ENCODE measurements at places on chromosomes 7 and 10. TPM values are rescaled to one million over a fixed set of nuclear protein-coding genes. Genes with fewer than 3 reads are reported as not detected.

DNA sequence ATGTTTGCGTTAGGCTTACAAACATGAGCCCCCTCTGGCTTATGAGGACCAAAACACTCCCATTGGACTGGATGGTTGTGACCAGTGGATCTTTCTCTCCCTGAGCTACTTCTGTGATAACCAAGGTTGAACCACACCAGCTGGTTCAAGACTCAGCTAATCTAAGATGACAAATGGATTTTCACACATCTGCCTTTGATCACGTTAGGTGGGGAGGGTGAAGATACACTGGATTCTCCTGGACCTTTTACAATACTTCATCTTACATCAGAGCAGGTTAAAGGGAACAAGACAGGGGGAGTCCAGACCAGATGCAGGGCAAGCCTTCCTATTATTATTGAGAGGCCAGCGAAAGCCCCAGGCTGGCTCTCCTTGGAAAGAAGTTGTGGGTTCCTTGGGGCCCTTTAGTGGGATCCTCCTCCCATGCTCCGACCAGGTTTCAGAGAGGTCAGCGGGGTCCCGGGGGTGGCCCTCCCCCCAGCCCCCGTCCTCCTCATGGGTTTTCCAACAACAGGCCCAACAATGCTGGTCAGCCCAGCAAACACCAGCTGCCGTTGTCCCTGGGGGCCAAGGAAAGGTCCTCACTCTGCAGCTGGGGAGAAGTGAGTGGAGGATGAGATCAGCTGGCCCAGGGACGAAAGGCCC is 2.8 kb downstream of the GFRA1 start:
- DNase-seq = no peak

DNA sequence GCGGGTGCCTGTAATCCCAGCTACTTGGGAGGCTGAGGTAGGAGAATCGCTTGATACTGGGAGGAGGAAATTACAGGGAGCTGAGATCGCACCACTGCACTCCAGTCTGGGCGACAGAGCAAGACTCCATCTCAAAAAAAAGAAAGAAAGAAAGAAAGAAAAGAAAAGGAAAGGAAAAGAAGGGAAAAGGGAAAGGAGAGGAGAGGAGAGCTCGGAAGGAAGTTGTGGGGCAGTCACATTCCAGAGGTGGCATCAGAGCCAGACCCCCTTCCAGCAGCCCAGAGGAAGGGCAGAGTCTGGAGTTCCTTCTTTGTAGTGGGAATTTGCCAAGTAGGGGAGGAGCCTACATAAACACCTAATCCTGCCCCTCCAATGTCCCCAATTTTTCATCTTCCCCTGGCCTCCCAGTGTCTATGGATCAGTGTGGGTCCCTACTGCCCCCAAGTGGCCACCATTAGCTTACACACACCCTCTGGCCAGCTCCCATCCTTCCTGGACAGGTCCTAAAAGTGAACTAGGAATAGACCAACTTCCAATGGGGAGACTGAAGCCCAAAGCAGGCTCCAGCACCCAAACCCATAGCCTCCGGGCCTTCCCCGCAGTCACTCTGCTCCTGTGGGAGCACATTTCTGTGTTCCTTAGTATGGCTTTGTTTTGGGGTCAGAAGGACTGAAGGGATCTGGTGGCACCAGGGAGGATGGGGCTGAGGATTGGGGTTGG is 39.6 kb upstream of the HSPB1 start:
- DNase-seq = peak; percentile 68

Gene TRPV6
- total RNA-seq = not detected

DNA sequence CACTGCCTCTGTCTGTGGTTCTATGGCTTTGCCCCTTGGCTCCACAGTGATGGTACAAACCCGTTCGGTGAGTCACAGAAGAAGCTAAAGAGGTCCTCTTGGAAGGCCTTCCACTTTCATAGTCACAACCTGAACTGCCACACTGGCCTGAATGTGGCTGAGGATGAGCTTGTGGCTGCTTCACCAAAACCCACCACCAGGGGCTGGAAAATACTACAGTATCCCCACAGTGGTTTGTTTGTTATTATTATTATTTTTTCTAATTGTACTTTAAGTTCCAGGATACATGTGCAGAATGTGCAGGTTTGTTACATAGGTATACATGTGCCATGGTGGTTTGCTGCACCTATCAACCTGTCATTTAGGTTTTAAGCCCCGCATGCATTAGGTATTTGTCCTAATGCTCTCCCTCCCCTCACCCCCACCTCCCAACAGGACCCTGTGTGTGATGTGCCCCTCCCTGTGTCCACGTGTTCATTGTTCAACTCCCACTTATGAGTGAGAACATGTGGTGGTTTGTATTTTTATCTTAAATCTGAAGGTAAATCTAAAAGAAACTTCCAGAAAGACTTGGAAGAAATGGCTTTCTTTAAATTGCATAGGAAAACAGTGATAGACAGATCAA is 160.8 kb upstream of the NPSR1 start:
- DNase-seq = no peak

Gene MEOX2
- total RNA-seq = not detected

GRCh38 chr10:69425041-69425440 is 8.3 kb upstream of the TACR2 start:
- DNase-seq = no peak

GRCh38 chr7:100682228-100682741 is 8.7 kb downstream of the GNB2 start:
- DNase-seq = no peak

DNA sequence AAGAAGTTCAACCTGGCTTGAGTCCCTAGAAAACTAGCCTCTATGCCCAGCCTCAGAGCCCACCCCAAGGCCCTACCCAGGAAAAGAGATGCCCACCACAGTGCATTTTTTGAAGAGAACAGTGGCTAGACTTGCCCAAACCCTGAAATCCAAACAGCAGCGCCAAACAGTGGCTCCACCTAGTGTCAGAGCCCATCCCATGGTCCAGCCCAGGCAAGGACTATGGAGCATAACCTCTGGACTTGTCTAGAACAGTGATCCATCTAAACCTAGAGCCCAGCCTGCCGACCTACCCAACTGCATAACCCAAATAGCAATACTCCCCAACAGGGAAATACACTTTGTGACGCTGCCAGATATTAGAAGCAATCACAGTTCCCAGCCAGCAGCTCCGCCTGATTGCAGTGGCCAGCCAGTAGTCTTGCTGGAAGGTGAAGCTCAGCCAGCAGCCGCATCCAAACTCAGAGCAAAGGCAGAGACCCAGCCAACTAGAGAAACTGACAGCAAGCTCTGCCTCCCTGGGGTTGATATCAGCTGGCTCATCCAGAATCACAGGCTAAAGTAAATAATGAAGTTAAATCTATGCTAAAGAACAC is 44.5 kb downstream of the HBP1 start:
- DNase-seq = no peak

GRCh38 chr7:30255064-30255769 is 29.2 kb upstream of the ZNRF2 start:
- DNase-seq = peak; percentile 98

DNA sequence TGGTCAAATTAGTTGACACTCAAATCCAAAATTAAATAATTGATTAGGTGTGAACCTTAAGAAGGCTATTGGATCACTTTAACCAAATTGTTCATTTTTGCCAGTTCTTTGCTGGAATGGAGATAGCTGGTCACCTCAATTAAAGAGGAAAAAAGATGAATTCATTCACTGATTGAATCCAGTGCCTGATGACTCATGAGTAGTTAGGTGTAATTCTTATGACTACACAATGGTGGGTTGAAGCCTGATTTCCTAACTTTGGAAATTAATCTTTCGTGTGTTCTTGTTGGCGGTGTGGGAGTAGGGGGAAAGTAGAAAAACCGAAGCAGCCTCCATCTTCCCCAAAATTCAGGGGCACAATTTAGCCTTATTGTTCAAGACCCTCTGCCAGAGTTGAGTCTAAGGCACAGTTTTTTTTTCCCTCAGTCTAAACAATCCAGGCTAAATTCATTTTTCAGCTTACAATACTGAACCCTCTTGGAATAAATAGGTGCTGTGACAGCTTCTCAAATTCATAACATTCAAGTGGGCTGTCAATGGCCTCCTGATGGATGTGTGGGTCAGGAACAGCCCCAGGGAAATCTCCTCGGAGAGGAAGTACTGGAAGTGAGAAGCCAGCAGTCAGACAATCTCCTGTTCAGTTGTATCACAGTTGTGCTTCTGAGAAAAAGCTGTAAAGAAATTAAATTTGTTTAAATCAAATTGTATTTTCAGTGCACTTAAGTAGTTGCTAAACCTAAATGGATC is 356.6 kb downstream of the BBS9 start:
- DNase-seq = no peak
